ENCODE measurements at places on chromosomes 5 and 9. TPM values are rescaled to one million over a fixed set of nuclear protein-coding genes. Genes with fewer than 3 reads are reported as not detected.

GRCh38 chr5:2727550-2727949, 23.9 kb downstream of the IRX2 start:
- H3K27me3 ChIP-seq, result peaks cover 2% of the 10 kb centered on the region
- H3K27ac ChIP-seq, result no peak overlapping the region
- DNase-seq, result no peak

DNA sequence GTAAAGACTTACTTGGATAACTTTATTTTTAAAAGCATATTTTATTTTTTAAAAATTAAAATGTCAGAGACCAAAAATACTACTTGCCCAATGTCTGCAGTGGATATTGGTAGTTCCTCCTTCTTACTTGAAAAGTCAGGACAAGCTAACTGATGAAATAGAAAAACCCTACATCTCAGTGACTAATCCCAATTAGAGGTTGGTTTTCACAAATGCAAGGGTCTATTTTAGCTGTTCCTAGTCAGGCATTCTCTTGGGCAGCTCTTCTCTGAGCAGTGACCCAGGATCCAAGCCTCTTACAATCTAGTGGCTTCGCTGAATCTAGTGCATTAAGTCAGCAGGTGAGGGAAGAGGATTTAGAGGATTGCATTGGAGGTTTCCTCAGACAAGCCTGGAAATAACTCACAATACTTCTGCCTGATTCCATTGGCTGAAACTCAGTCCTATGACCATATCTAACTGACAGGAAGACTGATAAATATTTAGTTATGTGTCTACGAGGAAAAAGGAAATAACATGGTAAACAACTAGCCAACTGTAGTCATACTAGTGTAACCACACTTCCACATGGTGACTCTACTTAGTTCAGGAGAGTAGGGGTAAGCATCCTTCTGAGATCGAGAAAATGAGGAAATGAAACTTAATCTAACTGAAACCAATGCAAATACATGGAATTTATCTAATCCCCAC, 34.2 kb upstream of the MIER3 start:
- no peak overlapping the region for H3K4me3 ChIP-seq
- H3K36me3 ChIP-seq, result no peaks in the 10 kb centered on the region
- no peak overlapping the region for H3K27ac ChIP-seq
- H3K4me1 ChIP-seq, result no peaks in the 10 kb centered on the region

DNA sequence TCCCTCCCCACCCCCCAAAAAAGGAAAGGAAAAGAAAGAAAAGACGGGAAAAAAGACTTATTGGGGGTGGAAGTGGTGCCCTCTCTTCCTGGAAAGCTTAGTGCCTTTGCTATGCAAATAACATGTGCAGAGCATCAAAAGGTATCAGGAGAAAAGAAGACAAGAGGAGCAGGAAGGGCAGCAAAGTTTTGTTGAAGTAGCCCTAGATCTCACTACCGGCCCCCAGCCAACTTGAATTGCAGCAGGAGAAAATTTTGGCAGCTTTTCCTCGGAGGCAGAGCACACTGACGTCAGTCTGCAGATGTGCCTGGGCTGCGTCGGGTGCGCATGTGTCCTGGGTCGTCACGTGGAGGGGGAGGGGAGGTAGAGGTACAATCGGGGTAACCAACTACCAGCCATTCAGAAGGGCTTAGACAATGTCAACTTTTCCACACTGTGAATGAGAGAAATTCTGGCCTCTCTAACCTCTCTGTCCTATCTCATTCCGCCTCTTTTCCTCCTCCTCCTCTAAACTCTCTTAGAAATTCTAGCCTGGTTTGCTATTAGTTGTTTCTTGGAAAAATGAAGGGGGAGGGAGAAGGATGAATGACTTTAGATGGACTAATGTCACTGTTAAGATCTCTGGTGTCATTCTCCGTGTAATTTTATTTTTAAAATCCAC, at the start of gene ADAMTS6:
TSS of gene ADAMTS6 (minus strand) at position 286 of the 661 bp plus-strand sequence. CDS start 8,247 bp downstream, outside the sequence.
- peak within 1 kb of the TSS; percentile 96 for H3K27ac ChIP-seq
- no peaks in the 10 kb centered on the region for H3K27me3 ChIP-seq
- H3K36me3 ChIP-seq, result no peaks in the 10 kb centered on the region

Gene GRIN1
- total RNA-seq, result 99.0 TPM

All from spinal cord (tissue), 10 donors.